Astrocyte (in vitro differentiated cells and primary cell): ENCODE measurements at places on chromosomes 4 and X. TPM values are rescaled to one million over a fixed set of nuclear protein-coding genes. Genes with fewer than 3 reads are reported as not detected.

- no peaks in the 10 kb centered on the region for H3K27me3 ChIP-seq
- H3K4me1 ChIP-seq = peaks cover 30% of the 10 kb centered on the region
- no peaks in the 10 kb centered on the region for H3K36me3 ChIP-seq
- H3K4me3 ChIP-seq = no peak overlapping the region
Observed at GRCh38 chrX:134936542-134936941, 54.2 kb upstream of the SMIM10 start.

DNA sequence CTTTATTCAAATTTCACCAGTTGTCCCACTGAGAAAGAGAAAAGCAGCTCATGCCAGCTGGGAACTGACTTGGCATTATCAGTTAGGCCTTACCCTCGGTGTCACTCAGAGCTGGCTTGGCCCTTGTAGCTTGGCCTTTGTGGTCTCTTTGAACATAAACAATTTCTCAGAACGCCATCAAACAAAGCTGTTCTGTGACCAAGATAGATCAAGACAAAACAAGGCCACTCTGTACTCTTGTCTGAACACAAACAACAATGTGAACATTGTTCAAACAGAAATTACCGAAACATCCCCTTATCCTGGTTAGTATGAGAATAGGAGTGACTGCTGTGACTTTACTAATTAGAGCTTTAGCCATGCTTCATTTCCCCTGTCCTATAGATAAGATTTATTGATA lies 57.2 kb downstream of the DIPK2B start:
- no peaks in the 10 kb centered on the region for H3K4me1 ChIP-seq
- no peak overlapping the region for H3K4me3 ChIP-seq
- H3K27ac ChIP-seq = no peak overlapping the region

DNA sequence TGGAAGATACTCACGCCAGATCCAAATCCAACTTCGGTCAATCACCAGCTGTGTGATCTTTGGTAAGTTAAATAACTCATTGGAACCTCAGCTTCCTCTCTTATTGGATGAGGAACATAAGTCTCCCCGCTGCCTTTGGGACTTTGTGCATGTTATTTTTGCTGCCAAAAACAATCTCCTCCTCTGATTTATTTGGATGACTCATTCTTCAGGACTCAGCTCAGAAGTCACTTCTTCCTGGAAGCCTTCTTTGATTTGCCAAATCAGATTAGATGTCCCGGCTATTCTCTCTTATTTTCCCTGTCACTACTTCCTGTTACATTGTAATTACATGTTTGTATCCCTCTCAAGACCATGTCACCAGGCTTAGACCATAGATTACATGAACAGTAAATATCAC lies 138.0 kb upstream of the BOD1L1 start:
- H3K4me3 ChIP-seq = no peak overlapping the region
- no peak overlapping the region for H3K27ac ChIP-seq
- no peaks in the 10 kb centered on the region for H3K36me3 ChIP-seq
- DNase-seq = no peak
- no peaks in the 10 kb centered on the region for H3K4me1 ChIP-seq
- no peaks in the 10 kb centered on the region for H3K27me3 ChIP-seq

DNA sequence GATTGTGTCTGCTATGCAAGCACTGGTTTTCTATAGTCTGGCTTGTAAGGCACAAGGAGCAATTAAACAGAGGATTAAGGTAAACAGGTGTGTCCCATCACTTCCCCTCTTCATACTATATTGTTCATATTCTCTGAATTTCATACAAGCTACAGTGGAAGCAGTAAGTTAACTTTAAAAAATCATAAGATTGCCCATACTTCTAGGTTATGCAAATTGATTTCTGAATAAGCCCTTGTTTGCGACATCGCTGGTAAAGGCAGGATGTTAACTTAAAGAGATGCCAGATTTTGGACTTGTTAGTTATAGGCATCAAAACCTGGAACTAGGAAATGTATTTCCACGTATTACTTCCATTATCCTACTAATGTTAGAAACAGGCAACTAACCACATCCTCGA lies 1.0 kb upstream of the TMEM131L start:
- no peaks in the 10 kb centered on the region for H3K27me3 ChIP-seq
- H3K4me1 ChIP-seq = peaks cover 4% of the 10 kb centered on the region
- no peak overlapping the region for H3K27ac ChIP-seq
- H3K36me3 ChIP-seq = no peaks in the 10 kb centered on the region
- DNase-seq = no peak

GRCh38 chrX:65697915-65698796 lies 30.7 kb downstream of the MSN start:
- peaks cover 9% of the 10 kb centered on the region for H3K36me3 ChIP-seq
- H3K4me1 ChIP-seq = peaks cover 31% of the 10 kb centered on the region
- no peak overlapping the region for H3K4me3 ChIP-seq
- no peaks in the 10 kb centered on the region for H3K27me3 ChIP-seq

GRCh38 chrX:101507372-101507771 lies 22.1 kb downstream of the ARMCX4 start:
- no peaks in the 10 kb centered on the region for H3K36me3 ChIP-seq
- no peak overlapping the region for H3K27ac ChIP-seq
- no peak for DNase-seq
- no peak overlapping the region for H3K4me3 ChIP-seq

DNA sequence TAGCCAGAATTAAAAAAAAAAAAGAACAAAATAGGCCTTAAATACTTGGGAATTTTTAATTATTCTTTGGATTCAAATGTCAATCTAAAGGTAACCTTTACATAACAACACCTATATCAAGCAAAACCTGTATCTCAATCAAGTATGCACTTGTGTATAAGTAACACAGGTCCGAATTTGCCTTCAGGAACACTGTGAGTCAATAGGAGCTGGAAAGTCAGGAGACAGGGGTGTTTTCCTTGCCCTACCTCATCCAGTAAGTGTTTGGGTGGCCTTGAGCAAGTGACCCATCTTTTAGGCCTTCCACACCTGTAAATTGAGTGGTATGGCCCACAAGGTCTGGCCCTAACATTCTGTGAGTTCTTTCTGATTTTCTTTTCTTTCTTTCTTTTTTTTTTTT lies 40.8 kb upstream of the VEGFD start:
- DNase-seq = no peak
- H3K4me3 ChIP-seq = no peak overlapping the region
- H3K4me1 ChIP-seq = no peaks in the 10 kb centered on the region
- H3K27ac ChIP-seq = no peak overlapping the region

GRCh38 chr4:143728166-143728565 lies 27.7 kb upstream of the FREM3 start:
- no peak overlapping the region for H3K4me3 ChIP-seq
- no peaks in the 10 kb centered on the region for H3K27me3 ChIP-seq
- no peaks in the 10 kb centered on the region for H3K36me3 ChIP-seq
- no peaks in the 10 kb centered on the region for H3K4me1 ChIP-seq
- no peak overlapping the region for H3K27ac ChIP-seq

GRCh38 chrX:10243106-10243505 lies 86.3 kb downstream of the CLCN4 start:
- no peak overlapping the region for H3K27ac ChIP-seq
- H3K27me3 ChIP-seq = no peaks in the 10 kb centered on the region
- DNase-seq = no peak
- no peaks in the 10 kb centered on the region for H3K36me3 ChIP-seq
- no peak overlapping the region for H3K4me3 ChIP-seq

DNA sequence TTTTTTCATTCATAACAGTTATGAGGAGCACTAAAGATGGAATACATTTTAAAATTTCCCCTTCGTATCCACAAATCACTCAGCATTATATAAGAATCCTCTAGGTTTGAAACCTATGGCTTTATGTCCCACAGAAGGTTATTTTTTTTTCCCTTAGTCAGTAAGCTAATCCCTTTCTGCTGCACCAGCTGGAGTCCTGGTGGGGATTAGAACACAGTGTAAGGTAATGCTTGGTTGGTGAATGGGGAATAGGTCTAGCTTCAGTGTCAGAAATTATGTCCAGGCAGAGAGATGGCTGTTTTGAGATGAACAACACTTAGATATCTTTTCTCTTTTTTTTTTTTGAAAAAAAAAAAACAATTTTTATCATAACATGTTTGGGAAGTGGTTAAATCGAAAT lies 116.6 kb downstream of the RASGEF1B start:
- H3K27me3 ChIP-seq = no peaks in the 10 kb centered on the region
- H3K4me1 ChIP-seq = no peaks in the 10 kb centered on the region
- H3K4me3 ChIP-seq = no peak overlapping the region
- H3K36me3 ChIP-seq = no peaks in the 10 kb centered on the region
- H3K27ac ChIP-seq = no peak overlapping the region
- no peak for DNase-seq

DNA sequence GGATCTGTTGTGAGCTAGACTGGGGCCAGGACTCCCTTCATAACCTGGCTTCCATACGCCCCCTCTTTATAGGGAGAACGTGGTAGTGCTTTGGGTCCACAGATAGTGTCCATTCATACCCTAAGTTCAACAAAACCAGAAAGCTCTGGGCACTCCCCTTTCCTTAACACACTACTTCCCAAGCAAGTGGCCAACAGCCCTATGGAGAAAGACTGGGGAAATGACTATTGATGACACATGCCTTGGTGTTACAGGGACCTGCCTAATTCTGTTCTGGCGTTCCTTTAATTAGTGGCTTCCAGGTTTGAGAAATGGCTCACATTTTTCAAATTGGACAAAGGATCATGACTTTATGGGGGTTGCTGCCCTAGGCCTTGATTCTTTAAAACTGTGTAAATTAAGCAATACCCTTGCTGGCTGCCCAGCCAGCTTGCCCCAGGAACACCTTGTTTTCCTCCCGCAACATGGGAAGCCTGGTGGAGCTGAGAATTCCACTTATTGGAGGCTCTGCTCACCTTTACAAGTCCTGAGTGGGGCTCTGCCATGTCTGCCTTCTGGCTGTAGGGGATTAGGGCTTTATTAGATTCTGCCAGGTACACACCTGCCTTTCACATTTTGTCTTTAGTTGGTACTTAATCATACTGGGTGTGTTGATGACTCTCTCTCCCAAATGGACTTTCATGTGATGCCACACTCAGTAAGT lies 61.1 kb downstream of the RGS12 start:
- no peaks in the 10 kb centered on the region for H3K27me3 ChIP-seq
- H3K4me1 ChIP-seq = no peaks in the 10 kb centered on the region
- H3K27ac ChIP-seq = no peak overlapping the region
- DNase-seq = no peak
- no peaks in the 10 kb centered on the region for H3K36me3 ChIP-seq

DNA sequence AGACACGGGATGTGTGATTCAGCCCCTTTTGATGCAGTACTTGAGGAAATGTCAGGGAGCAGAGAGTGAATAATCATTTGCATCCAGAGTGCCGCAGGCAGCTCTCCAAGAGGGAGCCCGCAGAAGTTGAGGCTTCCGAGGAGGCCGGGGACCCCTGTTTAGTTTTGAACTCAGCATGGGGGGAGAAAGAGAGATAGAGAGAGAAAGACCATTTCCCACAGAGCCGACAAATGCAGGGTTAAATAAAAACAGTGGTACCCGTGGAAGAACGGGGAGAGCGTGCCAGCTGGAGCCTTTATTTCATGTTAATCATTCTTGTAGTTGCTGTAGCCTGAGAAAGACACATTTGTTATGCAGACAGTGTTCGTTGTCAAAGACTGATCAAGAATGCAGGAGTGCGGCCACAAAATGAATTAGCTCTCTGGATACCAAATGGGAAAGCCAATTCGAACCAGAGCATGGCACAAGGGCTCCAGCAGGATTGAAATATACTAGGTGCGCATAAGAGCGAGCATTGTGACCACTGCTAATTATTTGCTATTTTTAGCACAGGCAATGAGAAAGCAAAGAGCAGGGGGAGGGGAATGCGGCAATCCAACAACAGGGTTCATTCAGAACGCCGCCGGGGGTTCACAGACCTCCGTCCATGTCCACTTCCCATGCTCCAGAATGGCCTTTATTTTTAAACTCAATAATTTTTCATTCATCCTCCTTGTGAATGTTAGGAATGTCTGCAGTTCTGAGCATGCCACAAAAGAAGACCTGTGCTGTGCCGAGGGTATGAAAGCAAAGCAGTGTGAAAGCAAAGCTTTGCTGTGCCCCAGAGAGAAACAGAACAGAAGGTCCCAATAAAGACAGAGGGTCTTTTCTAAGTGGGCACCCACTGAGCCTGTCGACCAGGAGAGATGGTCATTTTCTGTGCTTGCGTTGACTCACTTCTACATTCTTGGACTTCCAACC lies 243.9 kb upstream of the VCX3A start:
- H3K36me3 ChIP-seq = no peaks in the 10 kb centered on the region
- H3K27me3 ChIP-seq = no peaks in the 10 kb centered on the region
- H3K4me3 ChIP-seq = peak overlapping the region; percentile 33

DNA sequence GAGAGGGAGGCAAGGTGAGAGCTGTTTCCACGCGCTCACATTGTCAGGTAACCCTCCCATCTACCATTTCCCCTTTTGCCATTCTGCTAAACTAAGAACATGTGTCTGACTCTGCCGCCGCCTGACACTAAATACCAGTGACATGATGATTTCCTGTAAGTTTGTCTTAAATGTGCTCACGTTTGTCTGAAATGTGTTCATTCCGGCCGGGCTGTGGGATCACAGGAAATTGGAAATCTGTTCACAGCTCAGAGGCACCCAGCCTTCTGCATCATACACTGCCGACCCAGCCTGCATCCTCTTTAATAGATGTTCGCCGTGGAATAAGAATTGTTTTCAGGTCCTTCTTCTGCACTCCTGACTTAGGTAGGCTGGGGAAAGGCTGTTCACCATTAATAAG lies 336.2 kb upstream of the PPARGC1A start:
- no peaks in the 10 kb centered on the region for H3K27me3 ChIP-seq
- H3K36me3 ChIP-seq = no peaks in the 10 kb centered on the region
- H3K27ac ChIP-seq = no peak overlapping the region
- H3K4me1 ChIP-seq = peaks cover 4% of the 10 kb centered on the region

- peak; percentile 10 for DNase-seq
- no peak overlapping the region for H3K27ac ChIP-seq
- H3K4me1 ChIP-seq = no peaks in the 10 kb centered on the region
- no peaks in the 10 kb centered on the region for H3K27me3 ChIP-seq
Observed at GRCh38 chrX:113741744-113742143, 842.1 kb upstream of the HTR2C start.

PPEF2 gene
- total RNA-seq = not detected in 2 replicates

NUDT10 gene
- 5.6 and 6.6 TPM in 2 replicates for total RNA-seq

GPR119 gene
- total RNA-seq = not detected in 2 replicates

C4orf50 gene
- total RNA-seq = 0.16 and 0.17 TPM in 2 replicates

FBXW7 gene
- total RNA-seq = 34.7 and 42.5 TPM in 2 replicates

PHKA1 gene
- total RNA-seq = 6.5 and 7.5 TPM in 2 replicates

NHSL2 gene
- 13.0 and 14.8 TPM in 2 replicates for total RNA-seq

ARR3 gene
- total RNA-seq = not detected in 2 replicates
